GM23248 (cell line): ENCODE measurements at places on chromosomes 5 and 9.
A peak's percentile ranks its signal among the peaks of the same experiment; 100 is the strongest.

DNA sequence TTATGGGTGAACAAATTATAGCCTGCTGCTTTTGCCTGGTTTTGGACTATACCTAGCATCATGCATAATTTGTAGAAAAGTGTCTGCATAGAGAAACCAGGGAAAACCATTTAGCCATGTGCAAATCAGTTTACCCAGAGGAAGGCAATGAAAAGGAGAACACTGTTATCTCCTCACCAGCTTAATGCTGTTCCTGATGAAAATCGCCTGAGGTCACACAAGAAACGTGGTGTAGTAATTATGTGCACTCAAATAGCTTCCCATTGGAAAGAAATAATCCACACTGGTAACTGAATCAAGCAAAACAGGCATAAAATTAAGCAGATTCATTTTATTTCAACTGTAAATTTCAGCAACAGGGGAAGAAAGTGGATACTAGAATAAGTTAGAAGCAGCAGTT, 51.7 kb upstream of the FAM240B start:
- DNase-seq, result no peak

DNA sequence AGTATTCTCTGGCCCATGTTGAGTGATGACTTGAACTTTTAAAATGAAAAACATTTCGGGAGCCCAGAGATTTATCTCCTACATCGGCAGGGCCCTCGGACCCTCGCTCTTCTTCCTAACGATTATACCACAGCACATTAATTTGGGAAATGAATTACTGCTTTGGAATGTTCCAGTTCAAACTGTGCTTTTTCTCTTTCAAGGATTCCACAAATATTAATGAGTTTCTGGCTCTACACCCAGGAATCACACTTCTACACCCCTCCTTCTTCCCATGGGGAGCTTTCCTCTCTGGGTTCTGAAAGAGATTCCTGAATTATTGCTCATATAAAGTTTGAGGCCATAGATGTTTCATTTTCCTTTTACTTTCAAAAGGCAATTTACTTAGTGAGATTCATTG, 41.2 kb downstream of the NSG2 start:
- DNase-seq, result no peak

GRCh38 chr9:33049680-33050361, 24.7 kb downstream of the DNAJA1 start:
- DNase-seq, result no peak

- DNase-seq, result no peak
Observed at GRCh38 chr5:66742083-66742895, 146.1 kb downstream of the MAST4 start.

GRCh38 chr5:143229426-143229895, 174.0 kb downstream of the NR3C1 start:
- DNase-seq, result no peak

- DNase-seq, result no peak
Observed at GRCh38 chr9:129798973-129799372, 4.0 kb upstream of the TOR1B start.

DNA sequence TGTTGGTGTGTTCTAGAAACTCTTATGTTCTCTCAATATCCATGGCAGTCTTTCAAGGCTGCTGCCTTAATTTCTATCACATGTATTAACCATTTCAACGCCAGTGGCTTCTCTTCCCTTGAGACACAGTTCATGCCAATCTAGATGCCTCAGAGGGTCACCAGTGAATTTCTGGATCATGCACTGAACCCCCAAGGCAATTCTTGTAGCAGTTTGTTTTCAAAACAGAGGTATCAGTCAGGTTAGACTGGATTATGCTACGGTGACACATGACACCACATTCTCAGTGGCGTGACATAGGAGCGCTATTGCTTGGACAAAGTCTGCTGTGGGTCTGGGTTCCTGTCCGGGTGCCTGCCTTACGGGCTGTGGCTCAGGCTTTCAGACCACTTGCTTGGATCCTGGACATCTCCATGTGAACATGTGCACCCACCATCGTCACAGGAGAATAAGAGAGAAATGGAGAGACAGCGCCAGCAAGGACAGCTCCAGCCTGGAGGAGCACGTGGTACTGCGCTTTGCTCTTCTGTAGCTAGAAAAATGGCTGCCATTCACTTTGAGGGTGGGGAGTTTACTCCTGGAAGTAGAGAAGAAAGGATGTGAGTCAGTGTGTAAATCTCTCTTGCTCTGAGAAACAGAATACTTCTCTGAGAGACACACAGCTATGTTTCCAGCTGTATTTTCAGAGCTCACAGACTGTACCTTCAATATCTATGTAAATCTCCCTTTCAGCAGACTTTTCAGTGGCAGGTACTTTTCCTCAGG, 329.3 kb upstream of the ADCY2 start:
- DNase-seq, result no peak

DNA sequence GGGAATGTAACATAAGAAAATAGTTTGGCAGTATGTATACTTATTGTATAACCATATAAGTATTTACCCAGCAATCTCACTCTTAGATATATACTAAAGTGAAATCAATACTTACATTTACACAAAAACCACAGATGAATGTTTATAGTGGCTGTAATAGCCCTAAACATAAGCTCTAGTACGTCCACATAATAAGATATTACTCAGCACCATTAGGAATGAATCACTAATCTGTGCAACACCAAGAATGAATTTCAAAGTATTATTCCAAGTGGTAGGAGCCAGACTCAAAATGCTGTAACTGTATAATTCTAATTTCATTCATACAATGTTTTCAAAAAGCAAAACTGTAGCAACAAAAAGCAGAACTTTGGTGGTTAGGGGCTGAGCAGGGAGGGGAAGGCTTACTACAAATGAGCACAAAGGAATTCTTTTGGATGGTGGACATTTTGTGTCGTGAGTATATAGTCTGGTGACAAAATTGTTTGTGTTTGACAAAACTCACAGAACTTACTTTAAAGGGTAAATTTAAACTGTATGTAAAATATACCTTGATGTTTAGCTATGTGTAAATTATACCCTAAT, 11.9 kb upstream of the C5orf46 start:
- DNase-seq, result peak; percentile 22

GRCh38 chr9:114482593-114482992, 22.7 kb downstream of the WHRN start:
- DNase-seq, result no peak

DNA sequence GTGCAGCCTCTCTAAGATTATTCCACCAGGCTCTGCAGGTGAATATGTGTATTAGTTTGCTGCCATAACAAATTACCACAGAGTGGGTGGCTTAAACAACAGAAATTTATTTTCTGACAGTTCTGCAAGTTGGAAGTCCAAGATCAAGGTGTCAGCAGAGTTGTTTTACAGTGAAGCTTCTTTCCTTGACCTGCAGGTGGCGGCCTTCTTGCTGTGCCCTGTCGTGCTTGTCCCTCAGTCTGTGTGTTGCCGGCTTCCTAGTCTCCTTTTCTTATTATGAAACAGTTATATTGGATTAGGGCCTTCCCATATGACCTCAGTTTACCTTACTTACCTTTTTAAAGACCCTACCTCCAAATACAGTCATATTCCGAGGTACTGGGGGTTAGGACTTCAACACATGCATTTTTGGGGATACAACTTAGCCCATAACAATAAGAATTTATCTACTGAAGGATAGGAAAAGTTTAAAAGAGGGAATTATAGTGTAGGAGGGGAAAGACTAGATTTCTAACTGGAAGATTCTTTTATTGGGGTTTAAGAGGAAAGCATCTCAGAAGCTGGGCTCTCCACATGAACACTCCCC, 97.4 kb downstream of the OSTF1 start:
- peak; percentile 52 for DNase-seq
